NB4 (cell line): ENCODE measurements at places on chromosomes 6 and 20.

DNA sequence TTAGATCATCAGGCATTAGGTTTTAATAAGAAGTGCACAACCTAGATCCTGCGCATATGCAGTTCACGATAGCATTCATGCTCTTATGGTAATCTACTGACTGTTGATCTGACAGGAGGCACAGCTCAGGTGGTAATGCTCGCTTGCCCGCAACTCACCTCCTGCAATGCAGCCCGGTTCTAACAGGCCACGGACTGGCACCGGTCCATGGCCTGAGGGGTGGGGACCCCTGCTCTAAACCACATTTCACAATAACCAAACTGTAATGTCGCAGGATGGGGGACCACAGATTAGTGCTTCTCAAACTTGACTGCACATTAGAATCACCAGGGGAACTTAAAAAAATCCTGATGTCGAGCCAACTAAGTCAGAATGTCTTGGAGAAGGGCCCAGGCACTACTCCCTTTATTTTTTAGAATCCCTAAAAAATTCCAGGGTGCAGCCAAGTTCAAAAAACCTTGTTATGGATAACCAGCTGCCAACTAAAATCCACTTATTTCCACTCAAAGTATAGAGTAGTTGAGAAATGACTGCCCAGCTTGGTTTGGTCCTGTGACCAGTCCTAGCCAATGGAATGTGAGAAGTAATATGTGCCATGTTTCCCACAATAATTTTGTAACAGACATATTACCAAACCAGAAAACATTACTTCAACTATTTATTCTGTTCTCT lies 3.1 kb downstream of the SHPRH start:
- DNase-seq, result peak; percentile 14

GRCh38 chr6:16473184-16473907 lies 235.0 kb downstream of the GMPR start:
- DNase-seq, result no peak

DNA sequence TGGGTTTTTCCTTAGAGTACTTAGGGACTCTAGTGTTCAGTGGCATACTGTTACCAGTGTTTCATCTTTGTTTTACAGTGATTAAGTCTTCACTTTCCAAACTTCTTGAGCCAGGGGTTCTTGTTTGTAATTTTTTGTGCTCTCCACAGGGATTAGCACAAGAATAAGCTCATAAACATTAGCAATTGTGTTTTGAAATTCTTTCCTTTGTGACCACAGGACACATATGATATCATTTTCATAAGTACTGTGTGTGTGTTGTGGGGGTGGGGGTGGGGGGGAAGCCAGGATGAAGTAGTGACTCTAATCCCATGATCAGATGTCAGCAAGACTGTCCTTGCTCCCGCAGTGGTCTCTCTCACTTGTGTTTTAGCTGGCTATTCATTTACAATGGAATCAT lies 101.5 kb upstream of the SCP2D1 start:
- no peak for DNase-seq

- DNase-seq, result no peak
Measured at GRCh38 chr6:157269261-157269794, 54.0 kb downstream of the TMEM242 start.

- DNase-seq, result no peak
Measured at GRCh38 chr6:45170309-45170708, 157.8 kb upstream of the RUNX2 start.

- DNase-seq, result no peak
Measured at GRCh38 chr20:14566505-14566904, 229.1 kb upstream of the FLRT3 start.

- no peak for DNase-seq
Measured at GRCh38 chr6:4956625-4957024, 47.2 kb downstream of the RPP40 start.

DNA sequence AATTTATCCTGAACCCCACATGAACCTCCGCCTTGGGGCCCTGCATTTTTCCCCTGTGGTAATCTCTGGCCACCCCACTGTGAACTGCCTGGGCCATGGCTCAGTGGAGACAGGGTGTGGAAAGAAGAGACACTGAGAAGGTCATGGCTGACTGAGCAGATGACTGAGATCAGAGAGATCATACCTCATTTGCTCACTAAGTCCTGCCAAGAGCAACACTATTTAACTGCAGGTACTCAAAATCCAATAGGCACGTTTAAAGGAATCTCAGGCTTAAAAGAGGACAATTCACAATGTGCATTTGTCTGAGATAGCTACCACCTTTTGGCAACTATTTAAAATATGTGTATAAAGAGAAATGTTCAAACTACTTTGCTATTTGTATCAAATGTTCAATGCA lies 305.0 kb downstream of the GMDS start:
- no peak for DNase-seq

DNA sequence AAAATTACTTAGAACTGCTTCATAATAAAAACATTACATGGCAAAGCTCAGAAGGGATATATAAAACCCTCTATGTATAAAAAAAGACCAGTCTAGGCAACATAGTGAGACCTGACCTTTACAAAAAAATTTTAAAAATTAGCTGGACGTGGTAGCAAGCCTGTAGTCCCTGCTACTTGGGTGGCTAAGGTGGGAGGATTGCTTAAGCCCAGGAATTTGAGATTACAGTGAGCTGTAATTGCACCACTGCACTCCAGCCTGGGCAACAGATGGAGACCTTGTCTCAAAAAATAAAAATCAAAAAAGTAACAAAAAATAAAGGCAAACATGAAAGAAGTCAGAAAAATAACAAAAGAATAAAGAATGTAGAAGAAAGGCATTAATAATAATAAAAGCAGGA lies 21.5 kb upstream of the TPD52L1 start:
- DNase-seq, result no peak

- DNase-seq, result no peak
Measured at GRCh38 chr6:128204616-128205015, 303.8 kb upstream of the THEMIS start.
